ENCODE measurements at places on chromosomes 1 and 21.

DNA sequence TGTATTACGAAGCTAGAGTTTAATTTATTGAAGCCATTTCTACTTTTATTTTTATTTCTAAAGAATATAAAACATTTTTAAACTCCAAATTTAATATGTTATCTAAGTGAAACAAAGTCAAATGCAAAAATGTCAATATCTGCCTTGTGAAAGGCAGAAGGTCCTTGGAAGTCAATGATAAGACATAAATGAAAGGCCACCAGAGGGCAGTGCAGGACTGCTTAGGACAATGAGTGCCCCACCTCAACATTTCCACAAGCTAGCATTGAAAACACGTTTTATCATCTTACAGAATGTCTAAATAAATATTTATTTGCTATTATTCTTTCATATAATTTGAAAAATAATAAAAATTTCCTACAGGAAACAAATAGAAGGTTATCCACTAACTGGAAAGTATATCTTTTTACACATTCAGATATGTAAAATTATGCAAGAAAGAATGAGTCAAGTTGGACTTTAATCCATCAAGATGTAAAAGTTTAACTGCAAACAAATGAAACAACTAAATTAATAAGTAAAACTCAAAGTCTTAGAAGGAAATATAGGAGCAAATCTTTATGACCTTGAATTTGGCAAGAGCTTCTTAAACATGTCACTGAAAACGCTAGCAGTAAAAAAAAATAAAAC is 140.1 kb upstream of the FMN2 start:
- DNase-seq: no peak

- no peak for DNase-seq
Measured at GRCh38 chr1:11948822-11949458, 14.4 kb downstream of the PLOD1 start.

- DNase-seq: no peak
Measured at GRCh38 chr1:202711949-202712635, 1.8 kb upstream of the SYT2 start.

GRCh38 chr1:115671176-115671934 is 29.6 kb downstream of the VANGL1 start:
- no peak for DNase-seq

DNA sequence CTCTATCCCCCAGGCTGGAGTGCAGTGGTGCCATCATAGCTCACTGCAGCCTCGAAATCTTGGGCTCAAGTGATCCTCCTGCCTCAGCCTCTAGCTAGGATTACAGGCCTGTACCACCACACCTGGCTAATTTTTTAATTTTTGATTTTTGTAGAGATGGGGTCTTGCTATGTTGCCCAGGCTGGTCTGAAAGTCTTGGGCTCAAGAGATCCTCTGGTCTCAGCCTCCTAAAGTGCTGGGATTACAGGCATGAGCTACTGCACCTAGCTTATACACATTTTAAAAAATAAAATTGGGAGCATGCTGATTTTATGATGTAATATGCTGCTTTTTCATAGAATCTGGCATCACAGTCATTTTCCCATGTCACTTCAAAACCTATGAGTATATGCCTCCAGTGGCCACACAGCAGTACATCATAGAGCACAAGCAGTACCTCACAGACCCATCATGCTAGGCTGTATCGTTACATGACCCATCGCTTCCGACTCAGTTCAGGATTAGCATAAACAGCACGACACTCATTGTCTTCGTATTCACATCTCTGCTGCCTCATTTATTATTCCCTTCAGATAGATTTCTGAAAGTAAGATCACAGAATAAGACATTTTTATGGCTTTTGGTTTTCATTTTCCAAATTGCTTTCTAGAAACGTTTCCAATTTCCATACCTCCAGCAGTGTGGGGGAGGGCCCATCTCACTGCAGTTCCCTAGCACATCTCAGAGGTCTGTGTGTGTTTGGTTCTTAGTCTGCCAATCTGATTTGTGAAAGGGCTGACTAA is 35.9 kb upstream of the CCSAP start:
- no peak for DNase-seq

DNA sequence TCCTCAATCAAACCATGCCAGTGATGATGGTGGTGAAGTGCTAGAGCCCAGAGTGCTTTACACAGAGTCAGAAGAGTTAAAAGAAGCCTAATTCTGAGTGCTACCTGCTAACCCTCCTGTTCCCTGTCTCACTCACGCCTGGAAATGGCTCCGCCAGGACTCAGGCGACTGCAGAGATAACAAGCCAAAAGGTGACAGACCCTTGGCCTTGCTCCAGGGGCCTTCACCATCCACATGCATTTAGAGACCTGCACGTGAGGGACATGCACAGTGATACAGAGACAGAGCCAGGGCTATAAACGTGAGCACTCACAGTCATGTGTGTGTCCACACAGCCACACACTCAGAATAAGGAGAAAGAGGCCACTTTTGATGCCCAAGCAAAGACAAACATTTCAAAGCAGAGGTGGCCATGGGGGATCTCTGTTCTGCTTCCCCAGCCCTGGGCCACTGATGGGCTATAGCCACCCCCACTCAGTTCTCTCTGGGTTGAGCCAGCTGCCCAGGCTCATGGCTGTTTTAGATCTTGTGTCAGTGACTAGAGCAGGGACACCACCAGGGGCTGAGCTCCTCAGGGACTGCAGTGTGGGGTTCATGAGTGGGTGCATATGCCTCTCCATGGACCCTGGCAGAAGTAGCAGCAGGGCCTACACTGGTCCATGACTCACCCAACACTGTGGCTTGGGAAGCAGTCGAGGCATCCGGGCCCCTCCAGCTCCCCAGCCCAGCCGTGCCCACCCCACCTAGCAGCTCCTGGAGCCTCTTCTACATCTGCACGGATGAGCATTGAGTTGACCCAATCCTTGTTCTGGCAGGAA is 117.2 kb downstream of the EPHB2 start:
- DNase-seq: no peak

- no peak for DNase-seq
Measured at GRCh38 chr1:119159111-119159510, 18.7 kb upstream of the WARS2 start.

GRCh38 chr1:211986628-211987254 is 48.6 kb downstream of the INTS7 start:
- DNase-seq: no peak

- no peak for DNase-seq
Measured at GRCh38 chr1:225763716-225764548, 13.7 kb upstream of the SRP9 start.

GRCh38 chr1:244846653-244847052 is 11.2 kb downstream of the COX20 start:
- DNase-seq: no peak

DNA sequence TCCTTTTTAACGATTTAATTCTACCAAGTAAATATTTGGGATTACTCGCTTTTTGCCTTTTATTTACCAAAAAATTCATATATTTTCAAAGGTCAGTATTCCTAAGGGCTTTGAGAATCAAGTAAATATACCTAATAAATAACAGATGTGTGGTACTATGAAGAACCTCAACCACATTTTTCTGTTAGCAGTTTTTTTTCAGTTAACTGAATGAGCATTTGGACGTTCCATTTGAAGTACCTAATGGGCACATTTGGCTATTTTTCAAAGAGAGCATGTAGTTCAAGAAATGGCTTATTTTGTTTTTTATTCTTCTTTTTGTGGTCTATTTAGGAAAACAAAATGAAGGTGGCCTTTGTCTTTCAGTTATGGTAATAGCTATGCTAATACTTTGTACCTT is 253.0 kb downstream of the GPR52 start:
- DNase-seq: no peak
